ENCODE measurements at places on chromosomes 6 and 20.

GRCh38 chr20:61954276-61955021 is 111.2 kb downstream of the TAF4 start:
- DNase-seq: no peak

GRCh38 chr20:64092258-64093012 is 8.2 kb upstream of the LKAAEAR1 start:
- no peak for DNase-seq

GRCh38 chr6:134379076-134379475 is 61.2 kb upstream of the SGK1 start:
- DNase-seq: no peak

- no peak for DNase-seq
Measured at GRCh38 chr20:1174787-1175186, 10.0 kb downstream of the TMEM74B start.

GRCh38 chr6:121430514-121431460 is 4.7 kb upstream of the GJA1 start:
- no peak for DNase-seq

GRCh38 chr6:167690931-167691330 is 135.8 kb upstream of the AFDN start:
- no peak for DNase-seq

- no peak for DNase-seq
Measured at GRCh38 chr20:38723017-38723847, 1.1 kb upstream of the SLC32A1 start.

GRCh38 chr6:14730654-14731053 is 515.2 kb upstream of the JARID2 start:
- DNase-seq: no peak

- DNase-seq: no peak
Measured at GRCh38 chr6:144659202-144660182, 374.4 kb downstream of the UTRN start.

GRCh38 chr6:51535327-51535726 is 552.1 kb downstream of the PKHD1 start:
- no peak for DNase-seq

DNA sequence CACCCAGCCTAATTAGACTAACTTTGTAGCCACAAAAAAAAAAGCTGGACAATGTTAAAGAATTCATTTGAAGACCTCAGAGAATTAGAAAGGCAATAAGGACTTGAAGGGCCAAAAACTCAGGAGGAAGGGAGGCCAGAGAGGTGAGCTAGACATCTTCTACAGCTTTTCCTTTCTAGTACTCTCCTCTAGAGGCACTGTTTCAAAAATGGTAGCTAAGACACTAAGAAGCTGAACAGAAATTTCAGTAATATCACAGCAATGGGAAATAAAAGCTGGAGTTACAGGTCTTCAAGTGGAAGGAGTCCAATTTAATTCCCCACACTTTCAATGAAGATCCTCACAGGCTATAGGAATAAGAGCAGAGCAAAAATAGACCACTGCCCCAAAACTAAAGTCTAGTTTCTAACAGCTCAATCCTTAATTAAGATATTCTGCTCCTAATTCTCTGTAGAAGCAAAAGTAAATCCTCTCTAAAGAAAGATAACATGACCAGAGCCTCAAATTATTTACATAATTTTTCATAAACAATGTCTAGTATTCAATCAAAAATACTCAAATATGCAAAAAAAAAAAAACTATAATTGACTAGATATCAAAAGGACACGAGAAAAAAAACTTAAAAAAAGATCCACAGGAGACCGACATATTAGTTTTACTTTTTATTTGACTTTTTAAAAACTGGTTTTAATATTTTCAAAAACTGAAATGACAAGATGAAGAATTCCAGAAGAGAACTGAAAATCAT is 63.7 kb downstream of the RNGTT start:
- no peak for DNase-seq

DNA sequence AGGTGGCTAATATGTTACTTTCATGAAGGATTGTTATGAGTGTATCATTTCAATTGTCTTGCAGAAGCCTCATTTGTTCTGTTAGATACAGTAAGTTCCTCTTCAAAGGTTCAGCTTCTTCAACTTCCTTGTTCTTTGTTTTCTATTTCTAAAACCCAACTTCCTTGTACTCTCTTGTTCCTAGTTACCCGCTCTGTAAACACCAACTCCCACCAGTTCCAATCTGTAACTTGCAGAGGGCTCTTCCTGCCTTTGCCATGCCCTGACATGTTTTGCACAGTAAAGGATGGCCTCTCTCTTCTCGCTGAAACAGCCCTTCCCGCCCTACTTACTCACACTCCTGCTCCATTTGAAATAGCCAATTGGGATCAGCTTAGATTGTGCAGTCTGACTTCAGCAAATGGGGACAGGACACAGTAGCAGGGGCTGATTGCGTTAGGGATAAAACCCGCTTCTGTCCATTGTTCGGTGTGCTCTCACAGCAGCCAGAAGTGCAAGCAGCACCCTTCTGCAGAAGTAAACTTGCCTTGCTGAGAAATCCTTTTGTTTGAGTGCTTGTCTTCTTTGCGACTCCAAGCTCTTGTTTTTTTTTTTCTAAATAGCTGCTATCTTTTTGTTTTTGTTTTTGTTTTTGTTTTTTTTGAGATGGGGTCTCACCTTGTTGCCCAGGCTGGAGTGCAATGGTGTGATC is 45.9 kb upstream of the POU5F1 start:
- DNase-seq: no peak

- DNase-seq: no peak
Measured at GRCh38 chr6:38782616-38783015, 67.5 kb downstream of the DNAH8 start.

GRCh38 chr20:51347831-51348230 is 194.7 kb downstream of the NFATC2 start:
- no peak for DNase-seq

DNA sequence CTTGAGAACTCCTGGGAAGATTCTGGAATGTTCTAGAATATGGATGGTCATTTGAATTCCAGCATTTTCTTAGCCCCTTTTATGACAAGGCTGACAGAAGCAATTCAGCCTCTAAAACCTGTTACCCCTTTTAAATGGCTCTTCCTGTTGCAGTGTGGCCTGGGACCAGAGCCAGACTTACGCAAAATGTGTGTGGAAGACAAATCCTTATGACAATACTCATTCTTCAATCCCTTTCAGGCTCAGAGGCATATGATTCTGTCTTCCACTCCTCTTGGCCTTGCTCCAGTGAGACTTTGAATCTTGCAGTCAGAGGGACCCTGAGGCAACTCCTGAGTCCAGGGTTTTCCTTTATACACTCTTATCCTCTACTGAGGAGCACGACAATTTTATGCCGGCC is 287.0 kb downstream of the CLIC5 start:
- DNase-seq: no peak

- DNase-seq: peak; percentile 23
Measured at GRCh38 chr20:49846206-49846807, 33.7 kb downstream of the SLC9A8 start.

- no peak for DNase-seq
Measured at GRCh38 chr6:140957386-140957785, 1175.3 kb upstream of the GJE1 start.

- DNase-seq: no peak
Measured at GRCh38 chr6:111813677-111814310, 59.5 kb downstream of the FYN start.

DNA sequence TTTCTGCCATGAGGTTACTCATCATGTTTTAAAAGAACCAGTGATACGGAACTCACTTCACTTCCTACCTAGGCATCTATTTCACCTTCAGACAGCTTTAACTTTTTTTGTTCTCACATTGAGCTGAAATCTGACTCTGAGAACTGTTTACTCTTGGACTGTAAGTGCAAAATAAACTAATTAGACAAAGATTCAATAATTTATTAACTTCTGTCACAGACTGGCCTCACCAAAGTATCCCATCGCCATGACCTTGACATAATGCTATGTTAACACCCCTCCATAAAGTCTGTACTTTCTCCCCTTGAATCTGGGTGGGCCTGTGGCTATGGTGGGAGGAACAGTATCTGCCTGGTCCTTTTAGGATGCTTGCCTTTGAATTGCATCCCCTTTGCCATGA is 448.1 kb downstream of the CBLN4 start:
- no peak for DNase-seq

DNA sequence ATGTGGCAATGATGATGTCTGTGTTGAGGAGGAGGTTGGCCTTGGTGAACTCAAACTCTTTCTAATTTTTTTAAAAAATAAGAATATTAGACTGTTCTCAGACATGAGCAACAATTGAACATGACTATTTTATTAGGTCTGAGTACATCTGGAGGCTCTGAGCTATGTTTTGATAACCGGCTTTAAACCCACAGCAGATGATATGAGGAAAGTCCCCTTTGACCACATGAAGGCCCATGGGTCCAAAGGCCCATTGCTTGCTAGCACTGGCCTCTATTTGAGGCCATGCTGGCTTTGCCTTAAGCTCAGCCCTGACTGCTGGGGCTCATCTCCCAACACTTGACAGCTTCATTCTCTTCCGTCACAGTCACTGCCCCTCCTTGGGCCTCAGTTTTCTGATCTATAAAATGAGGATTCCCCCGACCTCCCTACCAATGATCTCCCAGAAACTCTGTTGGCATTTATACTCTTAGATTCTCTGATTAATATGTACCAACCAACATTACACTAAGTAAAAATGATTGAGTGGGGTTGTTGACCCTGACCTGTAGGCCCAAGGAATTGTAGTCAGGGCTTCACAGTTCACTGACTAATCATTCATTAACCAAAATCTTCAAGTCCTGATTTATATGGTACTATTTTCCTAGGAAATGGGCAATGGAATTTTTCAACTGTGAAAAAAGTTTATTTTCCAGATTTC is 23.9 kb upstream of the TINAG start:
- no peak for DNase-seq

GRCh38 chr20:21437816-21438215 is 40.5 kb upstream of the NKX2-4 start:
- DNase-seq: no peak

DNA sequence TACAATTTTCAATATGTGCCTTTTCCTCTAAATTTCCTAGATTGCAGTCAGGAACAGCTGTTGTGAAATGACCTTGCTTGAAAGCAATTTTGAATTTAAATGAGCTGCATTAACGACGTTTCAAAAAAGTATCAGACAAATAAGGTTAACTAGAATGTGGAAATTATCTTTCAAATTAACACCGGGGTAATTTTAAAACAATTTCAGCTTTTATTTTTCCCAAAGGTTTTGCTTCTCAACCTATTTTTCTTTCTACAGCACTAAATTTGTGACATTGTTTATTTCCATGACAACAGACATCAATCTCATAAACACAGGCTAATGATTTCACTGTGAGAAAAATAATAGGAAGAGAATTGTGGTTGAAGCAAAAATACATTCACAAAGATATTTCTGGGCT is 38.5 kb downstream of the COL12A1 start:
- DNase-seq: no peak

GRCh38 chr20:58611236-58612030 is 39.6 kb upstream of the STX16 start:
- no peak for DNase-seq

DNA sequence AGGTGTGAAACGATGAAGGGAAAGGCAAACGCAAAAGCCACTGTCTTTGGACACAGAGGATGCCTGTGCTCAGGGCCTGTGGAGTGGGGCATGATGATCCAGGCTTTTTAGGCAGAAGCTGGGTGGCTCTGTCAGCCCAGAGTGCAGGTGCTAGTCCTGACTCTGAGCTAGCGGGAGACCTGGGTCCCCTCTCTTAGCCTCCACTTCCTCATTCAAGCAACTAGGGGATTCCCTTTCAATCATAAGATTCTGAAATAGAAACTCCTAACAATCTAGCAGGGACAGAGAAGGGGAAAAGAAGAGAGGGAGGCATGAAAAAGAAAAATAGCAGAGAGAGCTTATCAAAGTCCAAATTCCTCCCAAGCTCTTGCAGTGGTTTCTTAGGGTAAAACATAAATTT is 7.6 kb upstream of the HIVEP2 start:
- no peak for DNase-seq

DNA sequence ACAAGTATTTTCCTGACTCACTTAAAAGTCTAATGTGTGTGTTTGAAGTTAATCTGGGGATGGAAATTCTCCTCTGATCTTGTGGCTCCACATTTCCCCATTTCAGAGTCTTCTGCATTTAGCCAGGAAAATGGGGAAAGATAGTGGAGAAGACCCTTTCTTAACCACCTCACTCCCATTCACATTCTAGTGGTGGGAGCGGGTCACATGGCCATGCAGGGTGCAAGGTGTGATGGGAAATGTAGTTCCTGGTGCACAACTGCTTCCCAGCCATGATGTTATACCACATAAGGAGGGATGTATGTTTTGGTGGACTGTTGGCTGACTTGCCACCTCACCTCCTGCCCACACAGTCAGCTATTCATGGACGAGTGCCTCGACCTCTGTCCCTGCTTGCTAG is 61.8 kb downstream of the BANF2 start:
- DNase-seq: no peak

DNA sequence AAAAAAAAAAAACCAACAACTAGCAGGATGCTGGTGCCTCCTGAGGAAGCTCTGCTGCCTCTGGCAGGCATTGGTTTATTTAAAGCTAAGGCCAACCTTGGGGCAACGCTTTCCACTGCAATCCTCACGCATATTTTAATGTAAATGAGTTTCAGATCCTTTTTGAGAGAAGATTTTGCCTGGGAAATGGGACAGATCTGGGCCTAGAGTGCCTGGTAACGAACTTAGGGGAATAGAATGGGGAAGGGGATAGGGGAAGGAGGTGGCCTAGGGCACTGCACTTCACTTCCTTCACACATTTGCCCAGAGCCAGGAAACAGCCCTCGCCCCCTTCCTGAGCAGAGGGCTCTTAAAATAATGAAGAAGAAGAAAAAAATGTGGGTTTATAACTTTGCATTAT is 132.7 kb upstream of the TMEM170B start:
- no peak for DNase-seq

DNA sequence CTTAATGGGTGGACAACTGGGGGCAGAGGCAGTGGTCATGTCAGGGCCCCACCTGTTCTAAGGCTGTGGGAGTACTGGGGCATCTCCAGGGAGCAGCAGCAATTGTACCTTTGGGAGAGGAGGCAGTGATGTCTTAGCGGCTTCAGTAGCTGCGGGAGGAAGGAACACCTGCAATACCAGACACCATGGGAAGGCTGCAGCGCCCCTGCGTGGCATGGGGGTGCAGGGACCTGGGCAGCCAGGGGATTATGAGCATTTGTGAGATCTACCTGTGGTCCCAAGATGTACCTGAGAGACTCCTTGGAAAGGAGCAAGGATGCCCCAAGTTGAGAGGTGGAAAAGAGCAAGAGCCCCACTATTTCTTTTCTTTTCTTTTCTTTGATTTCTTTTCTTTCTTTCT is 112.1 kb upstream of the GPR6 start:
- no peak for DNase-seq

DNA sequence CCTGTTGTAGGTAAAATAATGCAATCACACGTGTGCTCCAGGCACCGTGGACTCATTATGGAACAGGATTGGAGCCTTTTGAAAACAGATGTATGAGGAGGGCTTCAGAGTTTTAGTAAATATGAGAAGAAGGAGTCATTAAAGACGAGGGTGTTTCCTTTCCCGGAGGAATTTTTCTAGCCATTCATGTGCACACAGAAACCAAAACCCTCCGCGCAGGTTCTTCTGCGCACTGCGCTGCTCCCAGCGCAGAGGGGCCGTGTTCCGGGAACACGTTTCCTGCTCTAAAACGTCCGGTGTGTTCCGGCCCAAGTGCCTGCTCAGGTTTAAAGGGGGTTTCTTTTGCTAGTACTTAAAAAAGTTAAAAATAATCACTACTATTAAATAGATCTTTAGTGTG is 11.6 kb downstream of the GPR31 start:
- no peak for DNase-seq

GRCh38 chr6:39228111-39228971 is 934 bp downstream of the KCNK5 start:
- no peak for DNase-seq

- no peak for DNase-seq
Measured at GRCh38 chr6:7389162-7389450, 436 bp downstream of the CAGE1 start.

GRCh38 chr6:151075527-151075926 is 164.2 kb upstream of the AKAP12 start:
- no peak for DNase-seq

Data from stimulated activated CD4-positive, alpha-beta T cell treated with anti-CD3 and anti-CD28 coated beads, Interleukin-1b, Interleukin-23, amount 100 ng/mL, for 1 hour (primary cell).